LoVo (cell line): ENCODE measurements at places on chromosomes 3 and 15.

GRCh38 chr15:43440721-43441281 is 52.2 kb downstream of the TP53BP1 start:
- DNase-seq: peak; percentile 59

GRCh38 chr3:191320316-191320715 is 8.9 kb upstream of the CCDC50 start:
- no peak for DNase-seq

GRCh38 chr3:156554515-156554841 is 439 bp downstream of the SSR3 start:
- DNase-seq: no peak

DNA sequence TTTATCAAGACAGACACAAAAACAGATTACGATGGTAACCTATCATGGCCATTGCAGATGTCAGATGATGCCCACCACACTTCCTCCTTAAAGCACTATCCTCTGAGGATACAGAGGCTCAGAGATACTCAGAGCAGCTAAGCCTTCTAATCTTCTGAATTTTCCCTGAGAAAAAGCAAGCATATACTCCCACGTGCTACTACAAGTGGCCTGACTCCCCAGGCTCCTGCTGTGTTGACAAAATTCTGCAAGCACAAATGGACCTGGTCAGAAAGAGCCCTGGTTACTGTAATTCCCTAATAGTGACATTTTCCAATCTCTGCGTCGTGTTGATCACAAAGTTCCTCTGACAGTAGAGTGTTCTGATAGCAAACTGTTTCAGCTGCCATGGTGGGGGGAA is 207.1 kb downstream of the KCNMB2 start:
- no peak for DNase-seq

DNA sequence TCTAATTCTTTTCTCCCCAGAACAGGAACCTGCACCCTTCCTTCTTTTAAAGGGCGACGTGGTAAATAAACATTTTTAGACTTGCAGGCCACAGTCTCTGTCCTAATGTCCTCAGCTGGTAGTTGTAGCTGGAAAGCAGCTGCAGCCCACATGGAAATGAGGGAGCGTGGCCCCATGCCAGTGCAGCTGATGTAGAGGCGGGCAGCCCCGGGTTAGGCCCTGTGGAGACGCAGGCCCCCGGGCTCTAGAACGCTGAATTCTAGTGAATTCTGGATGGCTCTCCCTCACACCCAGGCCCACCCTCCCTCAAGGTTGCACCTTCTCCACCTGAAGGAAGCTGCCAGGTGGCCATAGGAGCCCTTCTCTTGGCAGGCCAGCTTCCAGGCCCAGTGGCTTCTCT is 52.3 kb downstream of the PGPEP1L start:
- DNase-seq: no peak

DNA sequence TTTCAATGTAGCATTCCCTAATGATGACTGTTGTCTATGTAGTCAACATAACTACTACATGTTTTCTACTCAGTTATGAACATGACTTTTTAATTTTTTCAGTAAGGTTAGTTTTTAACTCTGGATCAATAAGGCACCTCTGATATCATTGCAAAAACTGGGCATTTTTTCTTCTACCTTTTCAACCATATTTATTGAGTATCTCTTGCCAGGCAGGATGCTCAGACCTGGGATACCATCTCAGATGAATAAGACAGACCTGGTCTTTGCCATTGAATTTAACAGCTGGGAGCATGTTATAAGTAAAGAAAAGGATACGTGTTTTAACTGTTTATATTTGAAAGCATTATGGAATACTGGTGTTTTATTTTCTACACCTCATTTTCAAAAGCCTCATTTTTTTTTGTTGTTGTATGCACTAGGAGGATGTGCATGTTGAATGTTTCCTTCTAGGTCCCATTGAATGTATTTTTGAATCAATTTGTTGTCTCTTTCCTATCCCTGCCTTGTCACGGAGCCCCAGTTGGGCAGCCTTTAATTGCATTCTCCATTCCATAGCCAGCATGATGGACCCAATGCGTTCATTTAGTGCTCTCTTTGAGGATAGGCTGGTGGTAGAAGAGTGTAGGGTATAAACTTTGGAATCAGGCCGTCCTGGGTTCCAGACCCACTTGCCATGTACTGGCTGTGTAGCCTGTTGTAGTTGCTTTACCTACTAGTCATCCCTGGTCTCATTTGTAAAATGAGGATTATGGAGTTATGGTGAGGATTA is 3.7 kb downstream of the TGFBR2 start:
- no peak for DNase-seq

- peak; percentile 59 for DNase-seq
These were observed 108.8 kb downstream of the KLF13 start for GRCh38 chr15:31435261-31435911.

DNA sequence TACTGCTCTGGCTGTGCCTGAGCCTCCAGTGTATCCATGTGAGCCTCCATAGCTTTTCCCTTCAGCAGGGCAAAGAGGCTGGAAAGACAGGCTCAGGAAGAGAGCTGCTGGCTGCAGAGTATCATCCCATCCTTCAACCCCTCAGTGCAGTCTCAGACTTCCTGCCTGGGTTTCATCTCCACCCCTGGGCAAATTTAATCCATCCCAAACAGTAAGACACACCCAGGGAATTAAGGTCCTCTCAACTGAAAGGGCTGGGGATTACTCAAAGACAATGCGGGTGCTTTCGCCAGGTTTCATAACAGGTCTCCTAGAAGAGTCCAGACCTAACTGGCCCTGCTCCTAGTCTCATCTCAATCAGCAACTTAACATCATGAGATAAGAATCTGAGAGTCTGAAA is 15.5 kb downstream of the SLCO2A1 start:
- no peak for DNase-seq

- no peak for DNase-seq
These were observed 90.2 kb downstream of the GABRB3 start for GRCh38 chr15:26682598-26683164.

GRCh38 chr3:114221165-114221880 is 16.1 kb downstream of the ZNF80 start:
- DNase-seq: no peak

DNA sequence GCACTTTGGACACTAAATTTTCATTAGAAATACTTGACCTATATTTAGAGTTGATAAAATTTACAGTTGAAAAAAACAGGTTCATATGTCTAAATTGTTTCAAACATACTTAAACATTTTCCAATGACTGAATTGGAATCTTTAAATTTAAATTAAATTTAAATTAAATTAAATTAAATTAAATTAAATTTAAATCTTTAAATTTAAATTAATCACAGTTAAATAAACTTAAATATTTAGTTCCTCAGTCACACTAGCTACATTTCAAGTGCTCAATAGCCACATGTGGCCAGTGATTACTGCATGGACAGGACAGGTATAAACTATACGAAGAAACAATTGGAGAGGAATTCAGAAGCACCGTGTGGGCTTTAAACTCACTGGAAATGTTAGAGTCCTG is 16.8 kb downstream of the LRRC3B start:
- no peak for DNase-seq

DNA sequence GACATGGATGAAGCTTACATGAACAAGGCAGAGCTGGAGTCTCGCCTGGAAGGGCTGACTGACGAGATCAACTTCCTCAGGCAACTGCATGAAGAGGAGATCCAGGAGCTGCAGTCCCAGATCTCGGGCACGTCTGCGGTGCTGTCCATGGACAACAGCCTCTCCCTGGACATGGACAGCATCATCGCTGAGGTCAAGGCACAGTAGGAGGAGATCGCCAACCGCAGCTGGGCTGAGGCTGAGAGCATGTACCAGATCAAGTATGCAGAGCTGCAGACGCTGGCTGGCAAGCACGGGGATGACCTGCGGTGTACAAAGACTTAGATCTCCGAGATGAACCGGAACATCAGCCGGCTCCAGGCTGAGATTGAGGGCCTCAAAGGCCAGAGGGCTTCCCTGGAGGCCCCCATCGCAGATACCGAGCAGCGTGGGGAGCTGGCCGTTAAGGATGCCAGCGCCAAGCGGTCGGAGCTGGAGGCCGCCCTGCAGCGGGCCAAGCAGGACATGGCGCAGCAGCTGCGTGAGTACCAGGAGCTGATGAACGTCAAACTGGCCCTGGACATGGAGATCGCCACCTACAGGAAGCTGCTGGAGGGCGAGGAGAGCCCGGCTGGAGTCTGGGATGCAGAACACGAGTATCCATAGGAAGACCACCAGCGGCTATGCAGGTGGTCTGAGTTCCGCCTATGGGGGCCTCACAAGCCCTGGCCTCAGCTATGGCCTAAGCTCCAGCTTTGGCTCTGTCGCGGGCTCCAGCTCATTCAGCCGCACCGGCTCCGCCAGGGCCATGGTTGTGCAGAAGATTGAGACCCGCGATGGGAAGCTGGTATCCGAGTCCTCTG is 77.6 kb downstream of the CLDN11 start:
- DNase-seq: no peak

DNA sequence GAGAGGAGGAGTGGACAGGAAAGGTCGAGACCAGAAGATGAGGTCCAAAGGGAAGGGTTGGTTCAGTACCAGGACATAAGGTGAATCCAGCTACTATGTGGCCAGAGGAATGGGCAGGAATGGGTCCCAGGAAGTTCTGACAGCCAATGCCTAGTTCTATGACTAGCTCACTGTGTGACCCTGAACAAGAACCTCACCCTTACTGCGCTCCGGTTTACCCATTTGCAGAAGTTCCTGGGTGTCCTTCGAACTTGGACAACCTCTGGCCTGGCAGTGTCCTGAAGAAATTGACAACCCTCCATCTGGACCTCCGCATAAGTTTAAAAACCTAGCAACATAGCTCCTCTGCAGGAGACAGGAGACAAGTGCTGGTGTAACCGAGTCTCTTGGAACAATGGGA is 12.2 kb upstream of the PSTPIP1 start:
- DNase-seq: no peak

DNA sequence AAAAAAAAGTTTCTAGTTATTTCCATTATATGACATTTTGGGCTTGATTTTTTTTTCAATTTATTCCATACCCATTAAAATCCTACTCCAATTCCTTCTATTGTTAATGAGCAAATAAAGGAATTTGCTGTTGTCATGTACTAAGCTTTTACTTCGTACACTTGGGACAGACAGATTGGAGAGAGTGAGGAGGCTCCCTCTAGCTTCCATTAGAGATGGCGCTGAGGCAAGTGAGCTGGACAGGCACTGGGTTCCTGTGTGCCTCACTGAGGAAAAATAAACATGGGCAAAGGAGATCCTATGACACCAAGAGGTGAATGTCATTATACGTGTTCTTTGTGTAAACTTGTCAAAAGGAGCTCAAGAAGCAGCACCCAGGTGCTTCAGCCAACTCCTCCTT is 441.1 kb upstream of the MDFIC2 start:
- no peak for DNase-seq

DNA sequence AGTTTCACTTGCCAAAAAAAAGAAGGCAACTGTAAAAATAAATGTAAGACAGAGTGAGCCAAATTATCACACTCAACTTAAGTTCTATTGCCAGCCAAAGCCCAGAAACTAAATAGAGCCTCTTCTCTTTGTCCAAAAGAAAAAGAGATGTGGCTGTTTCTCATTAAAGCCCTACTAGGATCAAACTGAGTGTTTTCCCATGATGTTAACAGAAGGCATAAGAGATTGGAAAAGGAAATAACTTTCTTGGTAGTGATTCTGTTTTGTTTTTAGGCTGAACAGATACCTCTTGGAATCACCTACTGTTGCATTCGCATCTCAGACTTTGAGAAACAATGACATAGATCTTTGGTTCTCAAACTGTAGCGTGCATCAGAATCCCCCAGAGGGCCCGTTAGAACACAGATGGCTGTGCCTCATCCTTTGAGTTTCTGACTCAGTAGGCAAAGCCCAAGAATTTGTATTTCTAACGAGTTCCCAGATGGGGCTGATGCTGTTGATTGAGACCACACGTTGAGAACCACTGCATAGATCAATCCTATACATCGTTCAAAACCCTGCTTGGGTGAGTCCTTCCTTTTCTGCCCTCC is 42.5 kb upstream of the SRGAP3 start:
- no peak for DNase-seq

GRCh38 chr15:70647396-70647795 is 116.0 kb downstream of the UACA start:
- DNase-seq: no peak

DNA sequence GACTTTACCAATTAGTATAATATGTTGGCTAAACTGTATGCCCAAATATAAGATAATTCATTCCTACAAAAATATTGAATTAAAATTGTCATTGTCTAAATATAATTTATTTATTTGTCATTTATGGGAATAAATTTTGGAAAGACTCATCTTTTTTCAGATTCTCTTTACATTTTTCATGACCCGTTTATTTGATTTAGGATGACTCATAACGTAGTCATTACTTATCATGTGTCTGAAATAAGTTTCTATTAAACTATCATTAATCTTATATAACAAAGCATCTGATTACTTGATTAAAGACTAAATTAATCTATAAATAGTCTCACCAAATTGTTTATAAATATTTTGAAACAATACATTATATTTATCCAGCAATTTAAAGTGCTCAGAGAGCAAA is 516.6 kb downstream of the CADM2 start:
- DNase-seq: no peak

- DNase-seq: no peak
These were observed 723.9 kb upstream of the ALCAM start for GRCh38 chr3:104642827-104643226.

GRCh38 chr3:12729051-12729651 is 29.9 kb downstream of the TMEM40 start:
- DNase-seq: no peak

DNA sequence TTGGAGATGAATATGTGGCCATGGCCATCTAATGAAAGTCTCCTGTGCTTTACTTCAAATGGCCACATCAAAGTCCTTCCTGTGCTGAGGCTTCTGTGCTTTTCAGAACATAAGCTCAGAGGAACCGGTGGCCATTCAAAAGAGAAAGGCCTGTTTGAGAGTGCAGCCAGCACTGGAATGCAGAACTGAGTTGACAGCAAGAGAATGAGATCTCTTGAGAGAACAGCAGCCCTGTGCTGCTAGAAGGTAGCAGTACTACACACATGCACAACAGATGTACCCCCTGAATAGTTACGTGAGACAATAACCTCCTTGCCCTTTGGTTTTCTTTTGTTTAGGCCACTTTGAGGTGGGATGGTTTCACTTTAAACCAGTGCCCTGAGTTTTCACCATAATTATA is 292.5 kb downstream of the PTPRG start:
- DNase-seq: no peak

GRCh38 chr15:67018026-67018425 is 47.4 kb upstream of the SMAD3 start:
- no peak for DNase-seq

- no peak for DNase-seq
These were observed 686 bp upstream of the P3H2 start for GRCh38 chr3:190121383-190121782.

DNA sequence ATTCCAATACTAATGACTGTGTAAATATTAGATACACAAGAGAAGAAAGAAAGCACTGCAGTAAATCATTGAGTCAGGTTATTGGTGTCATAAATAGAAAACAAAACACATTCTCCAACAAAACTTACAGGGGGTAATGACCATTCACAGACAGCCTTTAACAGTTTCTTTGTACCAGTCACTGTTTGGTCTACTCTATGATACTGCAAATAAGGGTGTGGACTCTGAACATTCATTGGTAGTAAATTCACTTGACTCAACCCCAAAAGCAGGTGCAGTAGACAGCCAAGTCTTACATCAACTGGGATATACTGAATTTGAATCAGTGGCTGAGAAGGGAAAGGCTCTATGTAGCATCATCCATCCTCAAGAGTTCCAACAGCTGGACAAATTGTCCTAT is 463.5 kb downstream of the FOXP1 start:
- no peak for DNase-seq

GRCh38 chr3:66481071-66482017 is 19.5 kb downstream of the LRIG1 start:
- peak; percentile 47 for DNase-seq
